ENCODE measurements at places on chromosomes 6 and 20.

GRCh38 chr6:42781546-42781795, 381 bp upstream of the BICRAL start:
- DNase-seq: peak; percentile 35

DNA sequence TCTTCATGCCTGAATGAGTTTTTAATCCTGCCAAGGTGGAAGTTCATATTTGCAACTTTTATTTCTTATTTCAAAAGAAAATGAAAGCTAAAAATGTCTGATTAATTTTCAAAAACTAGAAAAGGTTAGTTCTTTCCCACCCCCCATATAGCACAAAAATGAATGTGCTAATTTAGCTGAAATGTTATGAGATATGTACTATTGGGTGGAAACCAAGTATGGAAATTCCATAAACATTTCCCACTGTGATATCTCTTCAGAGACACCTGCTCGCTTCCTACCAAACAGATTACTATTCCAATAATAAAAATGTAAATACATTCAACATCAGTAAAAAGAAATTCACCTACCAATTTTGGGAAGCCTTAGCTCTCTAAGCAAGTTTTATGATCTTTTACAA, 678.6 kb upstream of the ID4 start:
- DNase-seq: no peak

DNA sequence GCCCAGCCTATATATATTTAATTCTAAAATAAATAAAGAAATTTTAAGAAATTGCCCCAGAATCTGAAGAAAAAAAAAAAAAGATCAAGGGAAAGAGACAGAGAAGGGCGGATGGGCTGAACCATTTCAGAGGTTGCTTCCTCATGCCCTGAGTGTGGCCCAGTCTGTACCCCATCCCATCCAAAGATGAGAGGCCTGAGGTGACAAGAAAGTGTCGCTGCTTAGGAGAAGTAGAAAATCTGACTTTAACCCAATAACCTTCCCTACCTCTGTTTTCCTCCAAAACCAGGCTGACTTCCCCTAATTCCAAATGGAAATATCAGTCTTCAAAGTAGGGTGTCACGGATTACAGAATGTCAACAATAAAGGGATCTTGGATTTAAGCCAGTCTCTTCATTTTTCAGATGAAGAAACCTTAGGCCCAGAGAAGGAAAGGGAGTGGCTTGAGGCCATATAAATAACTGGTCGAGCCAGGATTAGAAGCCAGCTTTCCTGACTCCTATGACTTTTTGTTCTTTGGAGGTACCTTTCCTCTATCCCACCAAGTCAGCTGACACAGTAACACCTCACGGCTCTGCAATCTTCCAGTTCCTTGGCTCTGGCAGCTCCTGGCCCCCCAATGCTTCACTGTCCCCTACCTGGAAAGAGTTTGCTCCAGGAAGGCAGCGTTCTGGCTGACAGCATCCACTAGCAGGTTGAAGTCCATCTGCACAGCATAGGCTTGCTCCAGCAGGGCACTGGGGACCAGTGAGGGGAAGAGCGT, 10.1 kb downstream of the GSS start:
- DNase-seq: no peak

- DNase-seq: no peak
Observed at GRCh38 chr20:35856866-35857265, 85.1 kb downstream of the PHF20 start.

GRCh38 chr6:42629845-42630244, 66.0 kb downstream of the UBR2 start:
- no peak for DNase-seq

All from COLO829 (cell line).